ENCODE measurements at places on chromosomes 13 and 19. TPM values are rescaled to one million over a fixed set of nuclear protein-coding genes. Genes with fewer than 3 reads are reported as not detected.

The CYP2B6 gene
- 3.7 TPM for total RNA-seq

DNA sequence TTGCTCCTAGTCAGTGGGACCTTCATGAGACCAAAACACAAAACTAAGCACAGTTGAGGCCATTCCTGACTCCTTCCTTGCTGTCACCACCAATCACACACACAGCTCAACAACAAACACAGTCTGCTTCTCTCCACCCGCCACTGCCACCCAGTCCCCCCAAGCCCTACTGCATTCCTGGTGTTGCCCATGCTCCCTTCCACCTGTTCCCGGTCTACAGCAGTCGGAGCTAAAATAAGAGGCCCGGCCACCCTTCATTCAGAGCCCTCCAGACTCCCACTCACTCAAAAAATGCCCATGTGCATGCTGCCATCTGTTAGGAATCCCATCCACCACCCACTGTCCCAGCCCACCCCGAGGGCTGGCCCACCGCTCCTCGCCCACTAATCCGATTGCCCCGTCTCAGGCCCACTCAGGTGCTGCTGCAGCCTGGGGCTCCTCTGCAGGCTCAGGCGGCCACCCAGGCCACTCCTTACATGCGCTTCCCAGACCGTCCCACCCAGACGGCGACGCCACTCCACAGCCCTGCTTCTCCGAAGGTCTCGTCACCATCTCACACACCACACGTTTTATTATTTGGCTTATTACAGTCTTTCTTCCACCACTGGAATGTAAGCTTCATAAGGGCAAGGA is 127.6 kb downstream of the RNF17 start:
- DNase-seq, result no peak

GRCh38 chr19:6108721-6109633 is 1.3 kb downstream of the RFX2 start:
- peak; percentile 93 for DNase-seq

DNA sequence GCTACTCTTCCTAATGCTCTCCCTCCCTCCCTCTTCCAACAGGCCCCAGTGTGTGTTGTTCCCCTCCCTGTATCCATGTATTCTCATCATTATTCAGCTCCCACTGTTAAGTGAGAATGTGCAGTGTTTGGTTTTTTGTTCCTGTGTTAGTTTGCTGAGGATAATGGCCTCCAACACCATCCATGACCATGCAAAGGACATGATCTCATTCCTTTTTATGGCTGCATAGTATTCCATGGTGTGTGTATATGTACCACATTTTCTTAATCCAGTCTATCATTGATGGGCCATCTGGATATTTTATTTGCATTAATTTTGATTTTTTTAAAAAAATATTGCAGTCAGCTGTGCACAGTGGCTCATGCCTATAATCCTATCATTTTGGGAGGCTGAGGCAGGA is 15.8 kb upstream of the ZNRF4 start:
- DNase-seq, result no peak

DNA sequence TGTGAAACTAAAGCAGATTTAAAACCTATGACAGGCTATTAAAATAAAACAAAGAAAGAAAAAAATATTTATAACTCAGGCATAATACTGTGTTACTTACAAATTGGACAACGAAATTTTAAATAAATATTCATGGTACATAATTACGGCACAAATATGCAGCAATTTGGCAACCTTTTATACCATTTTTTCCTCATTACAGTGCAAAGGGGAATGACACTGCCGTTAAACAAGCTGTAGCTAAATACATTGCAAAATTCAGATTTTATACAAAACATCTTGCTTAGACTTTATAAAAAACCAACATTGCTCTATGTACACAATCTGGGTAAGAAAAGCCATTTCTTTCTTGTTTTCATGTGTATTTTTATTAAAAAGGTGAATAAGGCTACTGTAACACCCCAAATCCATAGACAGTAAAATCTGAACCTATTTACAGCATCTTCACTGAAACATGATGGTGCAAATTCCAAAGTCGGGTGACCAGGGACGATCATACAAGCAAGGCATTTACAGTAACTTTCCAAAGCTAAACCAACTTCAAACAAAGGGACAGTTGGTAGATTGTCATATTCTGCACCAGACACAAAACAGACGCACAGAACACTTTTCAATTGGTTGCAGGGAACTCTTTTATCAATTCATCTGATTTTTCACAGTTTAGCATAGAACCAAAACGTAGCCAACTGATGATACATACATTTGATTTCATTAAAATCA is 45.5 kb downstream of the EFNB2 start:
- DNase-seq, result no peak

- DNase-seq, result peak; percentile 81
Observed at GRCh38 chr13:30376426-30377311, 45.6 kb upstream of the UBE2L5 start.

The KPNA3 gene
- total RNA-seq, result 25.0 TPM

- DNase-seq, result no peak
Observed at GRCh38 chr13:48491423-48492095, 41.3 kb downstream of the RCBTB2 start.

The TSSK6 gene
- total RNA-seq, result 4.7 TPM

DNA sequence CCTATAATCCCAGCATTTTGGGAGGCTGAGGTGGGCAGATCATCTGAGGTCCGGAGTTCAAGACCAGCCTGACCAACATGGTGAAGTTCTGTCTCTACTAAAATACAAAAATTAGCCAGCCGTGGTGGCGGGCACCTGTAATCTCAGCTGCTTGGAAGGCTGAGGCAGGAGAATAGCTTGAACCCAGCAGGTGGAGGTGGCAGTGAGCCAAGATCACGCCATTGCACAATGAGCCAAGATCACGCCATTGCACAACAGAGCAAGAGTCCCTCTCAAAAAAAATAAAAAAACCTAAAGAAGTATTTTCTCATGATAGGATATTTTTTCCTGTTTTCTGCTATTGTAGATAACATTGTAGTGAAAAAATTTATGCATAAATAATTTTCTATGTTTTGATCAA is 13.3 kb downstream of the IFT88 start:
- DNase-seq, result no peak

- no peak for DNase-seq
Observed at GRCh38 chr19:43760941-43761340, 6.2 kb upstream of the SMG9 start.
